ENCODE measurements at places on chromosomes 4 and X.
A peak's percentile ranks its signal among the peaks of the same experiment; 100 is the strongest.

DNA sequence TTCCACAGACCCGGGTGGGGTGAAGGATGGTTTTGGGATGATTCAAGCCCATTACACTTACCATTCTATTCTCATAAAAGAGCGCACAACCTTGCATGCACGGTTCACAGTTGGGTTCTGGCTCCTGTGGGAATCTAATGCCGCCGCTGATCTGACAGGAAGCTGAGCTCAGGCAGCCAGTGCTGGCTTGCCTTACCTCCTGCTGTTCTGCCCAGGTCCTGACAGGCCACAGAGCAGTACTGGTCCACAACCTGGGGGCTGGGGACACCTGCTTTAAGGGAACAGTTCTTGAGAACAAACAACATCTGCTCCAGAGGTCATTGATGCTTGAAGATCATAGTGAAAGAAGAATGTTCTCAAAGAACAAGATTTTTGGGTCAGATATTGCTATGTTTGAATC, 8.0 kb upstream of the HS3ST1 start:
- DNase-seq: no peak

DNA sequence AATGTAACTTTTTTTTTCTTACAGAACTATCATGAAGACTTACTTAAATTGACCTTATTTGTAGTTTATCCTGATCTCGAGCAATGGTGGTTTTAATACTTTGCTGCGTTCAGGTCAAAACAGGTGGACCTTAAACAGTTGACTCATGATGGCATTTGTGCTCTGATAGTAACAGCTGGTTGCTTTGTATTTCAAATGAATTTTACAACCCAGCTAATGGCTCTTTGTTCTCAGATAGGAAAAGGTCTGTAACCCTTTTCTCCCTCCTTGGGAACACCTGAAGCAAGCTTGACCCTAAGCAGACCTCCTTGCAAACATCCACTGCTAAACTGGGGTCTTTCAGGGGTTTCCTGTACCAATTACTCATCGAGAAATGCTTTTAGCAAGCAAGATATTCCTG, 79.2 kb downstream of the F11 start:
- no peak for DNase-seq

DNA sequence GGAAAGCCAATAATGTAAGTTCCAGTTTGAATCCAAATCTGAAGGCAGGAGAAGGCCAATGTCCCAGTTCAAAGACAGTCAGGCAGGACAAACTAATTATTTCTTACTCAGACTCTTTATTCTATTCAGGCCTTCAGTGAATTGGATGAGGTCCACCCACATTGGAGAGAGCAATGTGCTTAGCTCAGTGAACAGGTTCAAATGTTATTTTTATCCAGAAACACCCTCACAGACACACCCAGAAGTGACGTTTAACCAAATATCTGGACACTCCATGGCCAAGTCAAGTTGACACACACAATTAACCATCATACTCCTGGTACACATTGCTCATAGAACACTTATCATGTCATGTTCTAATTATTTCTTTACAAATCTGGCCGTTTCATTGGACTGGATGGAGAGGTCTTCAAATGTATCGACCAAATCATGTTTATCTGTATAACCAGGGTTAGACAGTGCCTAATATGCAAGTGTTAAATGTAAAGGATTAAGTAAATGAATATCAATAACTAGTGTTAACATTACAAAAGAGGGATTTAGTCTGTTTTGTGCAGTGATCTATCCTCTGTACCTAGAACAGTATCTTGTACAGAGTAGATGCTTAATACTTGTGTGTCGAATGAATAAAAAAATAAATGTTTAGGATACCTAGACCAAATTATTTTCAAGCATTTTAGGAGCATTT, 27.1 kb upstream of the XK start:
- DNase-seq: no peak

- no peak for DNase-seq
Observed at GRCh38 chrX:11267425-11267824, 25.8 kb upstream of the AMELX start.

DNA sequence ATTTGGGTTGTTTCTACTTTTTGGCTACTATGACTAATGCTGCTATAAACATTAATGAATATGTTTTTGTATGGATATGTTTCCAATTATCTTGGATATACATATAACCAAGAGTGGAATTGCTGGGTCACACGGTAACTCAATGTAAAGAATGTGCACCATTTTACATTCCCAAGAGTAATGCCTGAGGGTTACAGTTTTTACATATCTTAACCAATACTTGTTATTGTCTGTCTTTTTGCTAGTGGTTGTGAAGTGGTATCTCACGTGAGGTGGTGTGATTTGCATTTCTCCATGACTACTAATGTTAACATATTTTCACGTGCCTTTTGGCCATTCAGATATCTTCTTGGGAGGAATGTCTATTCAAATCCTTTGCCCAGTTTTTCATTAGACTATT, 200.3 kb upstream of the MAB21L2 start:
- DNase-seq: no peak

- no peak for DNase-seq
Observed at GRCh38 chrX:39886282-39886681, 211.5 kb downstream of the BCOR start.

DNA sequence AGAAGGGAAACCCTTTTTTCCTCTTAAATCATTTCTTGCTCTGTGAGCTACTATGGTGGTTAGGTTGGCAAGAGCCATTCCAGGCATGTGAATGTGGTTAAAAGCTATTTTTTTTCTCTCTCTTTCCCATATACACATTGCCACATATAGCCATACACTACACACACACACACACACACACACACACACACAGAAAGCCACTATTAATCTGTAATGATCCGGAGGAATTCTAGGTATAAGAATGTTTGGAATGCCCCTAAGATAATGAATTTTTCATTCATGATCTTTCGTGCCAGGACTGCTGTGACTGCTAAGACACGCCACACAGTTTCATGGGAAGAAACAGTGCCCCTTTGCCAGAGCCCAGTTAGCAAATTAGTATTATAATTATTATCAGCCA, 21.8 kb upstream of the TLL1 start:
- DNase-seq: no peak

GRCh38 chr4:111988514-111988913, 156.7 kb upstream of the FAM241A start:
- no peak for DNase-seq

DNA sequence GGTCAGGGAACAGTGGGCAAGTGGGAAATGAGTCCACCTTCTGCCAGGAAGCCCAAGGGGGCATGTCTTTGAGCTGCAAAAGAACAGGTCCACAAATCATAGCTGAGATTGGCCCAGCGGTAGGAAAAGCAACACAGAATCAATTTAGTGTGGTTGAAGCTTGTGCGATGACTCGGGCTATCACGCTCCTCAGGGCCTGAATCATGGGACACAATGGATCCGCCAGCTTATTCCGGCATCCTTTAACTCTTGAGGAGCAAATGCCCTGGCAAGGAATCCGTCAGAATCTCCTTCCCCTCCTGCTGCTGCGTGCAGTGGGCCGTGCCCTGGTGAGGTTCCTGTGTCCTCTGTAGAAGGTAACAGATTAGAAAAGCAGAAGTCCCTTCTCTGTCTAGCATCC, 98.0 kb downstream of the RELL1 start:
- DNase-seq: no peak

DNA sequence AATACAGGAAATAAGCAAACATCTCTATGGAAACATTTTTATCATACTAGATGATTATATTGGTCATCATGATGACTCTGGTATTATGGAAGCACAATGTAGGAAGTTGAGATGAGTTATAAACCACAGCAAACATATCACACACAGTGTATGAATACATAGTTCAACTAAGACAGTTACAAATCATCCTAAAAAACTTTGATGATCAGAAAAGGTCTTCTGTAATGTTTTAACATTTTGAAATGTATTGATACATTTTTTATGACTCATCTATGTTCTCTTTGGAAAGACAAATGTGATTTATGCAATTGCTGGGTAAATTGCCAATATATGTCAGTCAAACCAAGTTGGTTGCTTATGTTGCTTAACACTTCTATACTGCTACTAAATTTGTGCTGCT, 4.8 kb downstream of the CXCL3 start:
- DNase-seq: no peak

GRCh38 chrX:38654302-38654701, 93.0 kb downstream of the TSPAN7 start:
- no peak for DNase-seq

GRCh38 chrX:49303346-49303745, at the start of gene GAGE10:
GAGE10 (plus strand) TSS chrX:49303646; CDS start chrX:49304860, 1,214 bp downstream.
- no peak for DNase-seq

DNA sequence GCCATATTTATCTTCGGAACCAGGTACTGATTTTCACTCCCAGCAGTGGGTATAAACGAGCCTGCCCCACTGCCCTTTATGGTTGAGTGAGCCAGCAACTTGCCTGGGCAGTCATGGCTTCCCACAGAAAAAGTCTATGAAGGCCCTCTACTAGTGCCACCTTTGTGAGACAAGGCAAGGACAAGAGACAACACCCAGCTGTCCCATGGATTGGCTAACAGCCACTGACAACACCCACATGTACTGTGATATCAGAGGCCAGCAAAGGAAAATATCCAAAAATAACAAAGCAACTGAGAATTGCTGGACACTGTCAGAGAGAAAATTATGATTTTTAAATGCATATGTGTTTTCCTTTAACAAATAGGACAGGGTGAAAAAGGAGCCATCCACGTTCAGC, 248.4 kb upstream of the TTC29 start:
- DNase-seq: no peak

DNA sequence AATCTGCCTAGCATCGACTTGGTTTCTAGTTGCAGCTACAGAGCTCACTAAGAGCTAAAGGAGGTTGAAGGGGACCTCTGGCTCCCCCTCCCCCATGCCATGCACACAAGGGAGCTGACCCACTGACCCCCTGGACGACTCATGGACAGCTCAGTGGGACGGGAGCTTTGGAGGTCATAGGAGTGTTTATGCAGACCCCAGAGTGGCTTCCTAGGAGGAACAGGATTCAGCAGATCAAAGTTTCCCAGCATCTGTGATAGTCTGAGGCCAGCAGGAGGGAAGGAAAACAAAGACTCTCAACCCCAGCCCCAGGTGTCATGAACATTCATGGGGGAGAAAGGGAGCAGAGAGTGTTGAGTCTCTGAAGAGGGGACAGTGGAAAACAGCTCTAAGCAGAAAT, 104.4 kb downstream of the ARSF start:
- no peak for DNase-seq

- no peak for DNase-seq
Observed at GRCh38 chr4:96183611-96184010, 343.7 kb downstream of the PDHA2 start.

DNA sequence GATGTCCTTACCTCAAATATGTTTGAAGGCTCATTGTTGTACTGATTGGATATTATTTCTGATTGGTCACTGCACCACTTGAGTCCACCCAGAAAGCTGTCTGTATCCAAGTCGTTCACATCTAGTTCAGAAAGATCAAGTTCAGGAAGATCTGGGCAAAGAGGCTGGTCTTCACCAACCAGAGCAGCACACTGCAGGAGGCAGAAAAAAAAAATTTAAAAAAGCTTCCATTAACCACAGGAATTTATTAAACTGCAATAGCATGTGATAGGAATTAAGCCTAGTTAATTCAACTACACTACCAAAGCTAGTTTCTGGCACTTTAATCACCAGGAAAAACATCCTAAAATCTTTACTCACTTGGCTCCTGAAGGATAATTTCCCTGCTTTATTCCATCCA, 5.1 kb downstream of the PPARGC1A start:
- no peak for DNase-seq

GRCh38 chrX:39857780-39858179, 240.0 kb downstream of the BCOR start:
- no peak for DNase-seq

DNA sequence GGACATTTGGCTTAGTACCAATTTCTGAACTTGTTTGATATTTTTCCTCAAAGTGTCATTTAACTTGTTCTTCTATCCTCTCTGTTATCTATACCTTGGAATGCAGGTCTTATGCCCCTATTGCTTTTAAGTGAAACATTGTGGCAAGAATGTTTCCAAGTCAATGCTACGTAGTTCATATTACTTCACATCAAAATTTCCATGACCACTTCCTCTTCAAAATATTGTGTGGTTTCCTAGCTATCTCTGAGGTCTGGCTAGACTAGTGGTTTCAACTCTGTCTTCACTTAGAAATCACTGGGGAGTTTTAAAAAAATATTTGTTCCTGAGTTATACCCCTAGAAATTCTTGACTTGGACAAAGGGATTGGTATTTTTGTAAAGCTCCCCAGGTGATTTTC, 20.2 kb upstream of the RASGEF1B start:
- DNase-seq: no peak

DNA sequence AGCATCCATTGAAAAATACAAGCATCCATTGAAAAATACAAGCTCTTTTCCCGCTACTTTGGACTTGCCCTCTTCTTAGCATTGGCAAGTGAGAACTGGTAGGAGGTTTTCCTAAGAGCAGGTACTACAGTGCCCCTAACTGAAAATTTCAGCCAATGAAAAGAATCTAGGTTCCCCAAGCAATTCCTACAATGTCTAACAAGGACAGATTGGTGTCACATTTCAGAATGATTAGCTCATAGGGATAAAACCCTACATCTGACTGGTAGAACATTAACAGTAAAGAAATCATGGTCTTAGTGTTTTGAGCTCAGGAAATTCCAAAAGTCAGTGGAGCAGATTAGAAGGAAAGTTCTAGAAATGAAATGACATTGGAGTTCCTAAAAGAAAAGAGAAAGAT, 68.6 kb upstream of the QRFPR start:
- no peak for DNase-seq

- DNase-seq: peak; percentile 91
Observed at GRCh38 chr4:118278473-118279274, 74.1 kb downstream of the PRSS12 start.

- no peak for DNase-seq
Observed at GRCh38 chrX:15311119-15311518, 4.3 kb downstream of the ASB11 start.

DNA sequence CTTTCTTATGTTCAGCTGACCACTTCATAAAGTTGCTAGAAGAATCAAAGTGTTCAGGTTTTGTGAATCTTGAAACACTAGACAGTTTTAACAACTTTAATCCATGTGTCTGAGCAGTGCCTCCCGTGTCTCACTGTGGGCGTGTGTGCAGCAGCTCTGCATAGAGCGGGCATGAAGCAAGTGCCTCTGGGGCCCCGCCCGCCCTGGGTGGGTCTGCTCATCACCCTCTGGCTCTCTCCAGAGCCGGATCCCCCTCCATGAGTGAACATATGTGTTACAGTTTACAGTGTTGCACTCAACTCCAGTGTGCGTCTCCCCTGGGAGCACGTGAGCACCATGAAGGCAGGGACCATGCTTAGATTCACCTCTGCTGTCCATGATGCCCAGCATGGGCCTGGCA, 37.6 kb upstream of the CRMP1 start:
- DNase-seq: no peak

- peak; percentile 51 for DNase-seq
Observed at GRCh38 chrX:23699636-23700194, 32.4 kb downstream of the PRDX4 start.
